Neural crest cell (in vitro differentiated cells): ENCODE measurements at places on chromosomes 2 and 18. TPM values are rescaled to one million over a fixed set of nuclear protein-coding genes. Genes with fewer than 3 reads are reported as not detected.

GRCh38 chr2:68404164-68404563, 39.1 kb downstream of the PLEK start:
- peaks cover 10% of the 10 kb centered on the region for H3K36me3 ChIP-seq
- no peak for DNase-seq
- H3K27ac ChIP-seq = no peak overlapping the region
- peaks cover 6% of the 10 kb centered on the region for H3K4me1 ChIP-seq

STARD6 gene
- 0.35 TPM in 1 of 2 replicates, not detected in the other for total RNA-seq

DNA sequence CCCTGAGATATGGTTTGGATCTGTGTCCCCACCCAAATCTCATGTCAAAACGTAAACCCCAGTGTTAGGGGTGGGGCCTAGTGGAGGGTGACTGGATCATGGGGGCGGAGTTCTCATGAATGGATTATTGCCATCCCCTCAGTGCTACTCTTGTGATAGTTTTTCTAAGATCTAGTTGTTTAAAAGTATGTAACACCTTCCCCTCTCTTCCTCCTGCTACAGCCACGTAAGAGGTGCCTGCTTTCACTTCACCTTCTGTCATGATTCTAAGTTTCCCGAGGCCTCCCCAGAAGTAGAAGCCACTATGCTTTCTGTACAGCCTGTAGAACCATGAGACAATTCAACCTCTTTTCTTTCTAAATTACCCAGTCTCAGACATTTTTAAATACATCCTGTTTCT, 16.9 kb downstream of the PUM2 start:
- peaks cover 46% of the 10 kb centered on the region for H3K4me1 ChIP-seq
- H3K4me3 ChIP-seq = no peak overlapping the region
- H3K27ac ChIP-seq = no peak overlapping the region
- no peak for DNase-seq

- no peak overlapping the region for H3K27ac ChIP-seq
- peaks cover 13% of the 10 kb centered on the region for H3K4me1 ChIP-seq
- no peaks in the 10 kb centered on the region for H3K36me3 ChIP-seq
Measured at GRCh38 chr2:129758784-129759471, 220.5 kb upstream of the RAB6C start.

TTN gene
- under 0.01 TPM in 2 replicates for total RNA-seq

DNA sequence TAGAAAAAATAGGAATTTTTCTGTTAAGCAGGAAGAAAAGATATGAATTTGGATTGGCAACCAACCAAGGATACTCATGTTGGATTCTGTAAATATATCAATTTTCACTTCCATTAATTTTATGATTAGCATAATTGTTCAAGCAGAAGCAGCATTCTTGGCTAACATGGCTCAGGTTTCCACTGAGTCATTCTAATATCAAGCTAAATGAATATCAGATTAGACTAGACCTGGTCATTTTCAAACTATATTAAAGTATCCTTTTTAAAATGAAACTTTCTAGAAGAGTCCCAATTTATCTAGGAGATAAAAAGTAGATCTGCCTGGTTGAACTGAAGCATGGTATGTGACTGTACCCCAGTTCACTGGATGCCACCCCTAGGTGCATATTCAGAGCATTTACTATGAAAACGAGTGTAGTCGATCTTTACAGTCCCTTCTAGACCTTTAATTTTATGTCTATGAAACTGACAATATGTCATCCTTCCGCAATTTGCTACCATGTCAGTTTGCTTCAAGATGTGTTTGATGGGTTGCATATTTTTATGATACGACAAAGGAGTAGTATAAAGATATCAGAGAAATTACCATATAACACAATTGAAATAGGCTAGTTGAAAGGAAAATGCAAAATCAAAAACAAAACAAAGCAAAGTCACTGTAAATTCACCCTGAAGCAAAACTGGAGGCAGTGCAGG, 704.9 kb downstream of the ERBB4 start:
- H3K4me1 ChIP-seq = no peaks in the 10 kb centered on the region
- H3K27me3 ChIP-seq = no peaks in the 10 kb centered on the region
- H3K27ac ChIP-seq = no peak overlapping the region
- DNase-seq = no peak
